Activated CD8-positive, alpha-beta memory T cell treated with anti-CD3 and anti-CD28 coated beads for 24 hours (primary cell): ENCODE measurements at places on chromosomes 4 and X.
A peak's percentile ranks its signal among the peaks of the same experiment; 100 is the strongest.

DNA sequence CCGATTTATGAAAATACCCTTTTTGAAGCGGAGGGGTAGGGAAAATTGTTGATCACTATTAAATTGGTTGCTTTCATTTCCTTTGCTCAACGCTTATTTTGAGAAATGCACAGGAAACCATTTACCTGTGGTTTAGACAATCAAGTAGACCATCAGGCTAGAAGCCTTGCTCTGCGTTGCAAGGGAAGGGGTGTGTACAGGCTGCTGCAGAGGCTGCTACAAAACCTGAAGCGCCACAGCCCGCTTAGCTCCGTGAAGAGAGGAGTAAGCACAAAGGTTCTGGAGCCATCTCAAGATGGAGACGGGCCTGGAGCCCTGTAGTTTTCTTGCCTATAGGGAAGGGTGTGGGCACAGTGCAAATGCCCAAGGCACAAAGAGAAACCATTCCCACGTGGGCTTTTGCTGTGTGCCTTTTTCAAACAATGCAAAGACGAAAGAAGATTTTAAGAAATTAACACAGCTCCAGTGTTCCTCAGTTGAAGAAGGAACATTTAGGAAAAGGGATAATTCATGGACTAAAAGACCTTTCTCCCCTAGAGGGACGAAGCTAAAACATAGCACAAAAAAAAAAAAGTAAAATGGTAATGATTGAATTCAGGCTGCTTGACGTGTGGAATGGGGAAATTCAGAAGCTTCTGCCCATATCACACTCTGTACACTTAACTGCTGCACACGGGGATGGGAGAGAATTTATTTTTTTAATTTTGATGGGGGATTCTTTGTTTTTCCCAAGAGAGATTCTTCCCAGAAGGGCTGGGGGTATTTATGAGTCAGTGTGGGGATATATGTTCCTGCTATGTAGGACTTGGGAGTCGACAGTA lies 3.5 kb downstream of the TMSB4X start:
- peak; percentile 83 for DNase-seq

- no peak for DNase-seq
Measured at GRCh38 chr4:185479507-185479971, 8.0 kb upstream of the CCDC110 start.

- DNase-seq = no peak
Measured at GRCh38 chr4:176303938-176304337, 15.8 kb upstream of the SPCS3 start.

- DNase-seq = no peak
Measured at GRCh38 chr4:7124689-7125442, 57.0 kb upstream of the GRPEL1 start.

GRCh38 chrX:13427441-13428052 lies 107.7 kb upstream of the ATXN3L start:
- no peak for DNase-seq

DNA sequence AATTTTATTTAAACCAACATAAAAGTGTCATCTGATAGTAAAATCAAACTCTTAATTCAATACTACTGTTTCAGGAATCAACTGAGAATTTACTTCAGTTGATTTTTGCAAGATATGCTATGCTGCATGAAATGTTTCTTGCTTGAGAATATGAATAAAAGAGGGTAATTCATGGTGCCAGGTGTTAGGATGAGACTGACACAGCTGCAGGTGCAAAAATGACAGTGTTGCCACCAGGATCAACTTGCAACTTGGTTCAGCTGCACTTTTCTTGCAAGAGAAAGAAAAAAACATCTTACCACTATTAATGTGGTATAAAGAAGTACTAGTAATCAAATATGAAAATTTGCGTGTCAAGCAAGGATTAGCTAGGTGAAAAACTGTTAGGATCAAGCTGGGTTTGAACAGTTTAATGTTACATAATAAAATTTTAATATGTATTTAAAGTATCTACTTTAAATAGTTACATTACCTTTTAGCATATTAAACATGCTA lies 49.7 kb downstream of the CHIC2 start:
- no peak for DNase-seq
